NCI-H187 (cell line): ENCODE measurements at places on chromosomes 11 and 22.

DNA sequence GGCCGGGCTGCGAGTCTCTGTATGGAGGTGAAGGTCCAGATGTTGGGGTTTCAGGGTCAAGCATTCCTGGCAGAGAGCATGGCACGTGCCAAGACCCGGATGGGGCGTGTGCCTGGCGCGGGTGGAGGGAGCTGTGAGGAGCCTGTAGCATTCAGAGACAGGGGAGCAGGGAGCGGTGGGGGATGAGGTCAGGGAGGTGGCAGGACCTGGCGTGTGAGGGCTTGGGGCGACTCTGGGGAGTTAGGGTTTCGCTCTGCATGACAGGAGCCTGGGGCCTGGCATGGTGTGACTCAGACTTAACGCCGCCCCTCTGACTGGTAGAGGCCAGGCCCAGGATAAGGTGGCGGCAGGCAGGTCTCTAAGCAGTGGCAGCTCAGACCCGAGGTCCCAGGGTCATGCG, 103.0 kb downstream of the KCNQ1 start:
- DNase-seq = no peak

- DNase-seq = no peak
Observed at GRCh38 chr11:128734103-128734831, 40.4 kb downstream of the FLI1 start.

GRCh38 chr11:102924851-102925380, 30.6 kb downstream of the MMP13 start:
- DNase-seq = no peak

DNA sequence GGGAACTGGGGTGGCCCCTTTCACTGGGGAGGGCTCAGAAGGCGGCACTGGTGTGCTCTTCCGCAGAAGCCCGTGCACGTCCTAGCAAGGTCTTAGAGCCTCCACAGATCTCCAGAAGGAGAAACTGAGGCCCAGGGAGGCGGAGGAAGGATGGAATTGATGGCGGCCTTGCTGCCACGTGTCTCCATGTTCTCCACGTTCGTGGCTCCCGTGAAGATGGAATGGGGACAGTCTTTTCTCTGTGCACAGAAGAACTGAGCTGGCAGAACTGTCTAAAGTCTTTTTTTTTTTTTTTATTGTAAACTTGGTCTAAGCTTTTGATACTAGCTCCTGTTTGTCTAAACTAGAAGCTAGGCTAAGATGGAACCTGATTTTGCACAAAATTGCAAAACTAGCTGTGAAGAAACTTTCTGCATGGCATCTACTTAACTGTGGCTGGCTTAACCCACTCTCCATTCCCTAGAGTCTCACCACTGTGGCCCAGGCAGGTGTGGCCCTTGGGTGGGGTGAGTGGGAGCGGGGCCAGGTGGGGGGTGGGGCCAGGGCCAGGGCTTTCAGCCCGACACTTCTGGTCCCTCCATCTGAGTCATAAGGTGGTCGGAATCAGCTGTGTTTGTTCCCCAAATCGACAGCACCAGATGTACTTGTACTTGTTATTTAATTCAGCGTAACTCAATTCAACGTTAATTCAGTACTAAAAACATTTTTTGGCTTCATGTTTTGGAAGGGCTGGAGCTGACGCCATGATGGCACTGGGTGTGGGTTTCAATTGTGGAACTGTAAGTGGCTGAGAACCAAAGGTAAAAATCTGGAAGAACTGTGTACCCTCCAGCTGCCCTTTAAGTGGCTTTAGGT, 120.7 kb downstream of the MPPED1 start:
- no peak for DNase-seq

DNA sequence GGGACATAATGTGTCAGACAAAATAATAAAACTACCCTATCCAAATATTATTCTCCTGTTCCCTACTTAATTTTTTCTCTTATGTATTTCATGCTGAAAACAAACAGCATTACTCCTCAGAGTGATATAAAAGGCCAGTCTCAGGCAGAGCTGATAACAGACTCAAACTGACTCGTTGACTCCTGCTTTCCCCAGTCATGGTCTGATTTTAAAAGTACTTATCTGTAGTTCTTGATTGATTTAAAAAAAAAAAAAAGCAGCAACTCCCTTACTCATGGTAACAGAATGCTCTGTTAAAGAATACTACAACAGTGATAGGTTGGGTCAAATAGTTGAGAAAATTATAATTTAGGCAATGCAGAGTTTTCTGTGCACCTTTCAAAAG, 90.3 kb upstream of the BARX2 start:
- no peak for DNase-seq
